ENCODE measurements at places on chromosomes 12 and 14.

GRCh38 chr12:24425601-24425970 lies 476.1 kb upstream of the SOX5 start:
- DNase-seq: no peak
- no peaks in the 10 kb centered on the region for H3K36me3 ChIP-seq
- H3K27me3 ChIP-seq: no peaks in the 10 kb centered on the region
- H3K4me3 ChIP-seq: no peak overlapping the region
- H3K4me1 ChIP-seq: peaks cover 13% of the 10 kb centered on the region

DNA sequence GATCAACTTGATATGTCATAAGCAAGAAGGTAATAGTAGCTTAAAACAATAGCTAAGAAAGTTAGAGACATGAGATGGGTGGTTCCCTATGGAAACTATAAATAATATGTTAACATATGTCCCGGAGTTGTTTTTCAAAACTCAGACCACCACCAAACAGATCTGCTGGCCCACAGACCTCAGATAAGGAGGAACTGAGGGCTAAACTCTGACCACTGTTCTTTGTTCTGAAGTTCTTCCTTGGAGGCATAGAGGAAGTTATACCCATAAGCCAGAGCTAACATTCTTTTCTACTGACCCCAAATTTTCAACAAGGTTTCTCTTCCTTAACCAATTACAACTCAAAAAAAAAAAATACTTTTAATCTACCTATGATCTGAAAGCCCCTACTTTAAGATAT lies 156.1 kb upstream of the FSCB start:
- no peak overlapping the region for H3K4me3 ChIP-seq
- H3K4me1 ChIP-seq: no peaks in the 10 kb centered on the region

DNA sequence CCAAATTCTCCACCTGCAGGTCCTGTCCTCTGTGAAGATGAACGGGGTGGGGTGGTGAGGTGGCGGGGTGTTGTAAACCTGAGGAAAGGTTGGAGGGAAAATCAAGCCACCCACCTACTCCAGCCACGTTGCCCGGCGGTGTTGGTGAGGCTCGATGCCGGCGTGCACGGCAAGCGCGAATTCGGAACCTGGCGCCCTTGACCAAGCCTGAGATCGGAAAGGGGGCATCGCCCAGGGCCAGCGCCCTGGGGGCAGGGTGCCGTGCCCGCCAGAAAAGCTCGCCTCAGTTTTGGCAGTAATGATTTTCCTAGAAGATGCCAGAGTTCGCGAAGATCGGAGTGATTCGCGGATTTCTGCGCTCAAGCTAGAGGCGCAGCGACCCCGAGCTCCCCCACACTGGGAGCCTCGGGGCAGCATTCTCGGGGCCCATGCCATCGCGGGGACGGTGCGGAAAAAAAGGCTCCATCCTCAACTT lies 817 bp downstream of the STXBP6 start:
- H3K36me3 ChIP-seq: no peaks in the 10 kb centered on the region
- peak overlapping the region; percentile 55 for H3K4me3 ChIP-seq
- H3K27me3 ChIP-seq: peaks cover 35% of the 10 kb centered on the region
- no peak for DNase-seq
- no peak overlapping the region for H3K27ac ChIP-seq

DNA sequence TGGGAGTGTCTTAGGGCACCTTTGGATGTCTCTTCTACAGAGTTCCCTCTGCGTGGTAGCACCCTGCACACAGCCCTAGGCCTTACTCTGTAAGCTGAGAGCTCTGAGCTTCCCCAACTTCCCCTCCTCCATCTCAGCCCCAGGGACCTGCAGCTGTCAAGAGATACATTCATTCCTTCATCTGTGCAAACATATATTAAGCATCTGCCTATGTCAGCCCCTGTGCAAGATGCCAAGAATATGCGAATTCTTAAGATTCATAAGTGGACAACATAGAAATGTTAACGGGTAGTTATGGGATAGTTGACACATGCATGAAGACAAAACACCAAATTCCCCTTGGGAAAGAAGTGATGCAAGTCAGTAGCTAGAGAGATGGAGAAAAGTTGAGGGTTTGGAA lies 190.8 kb downstream of the SLC41A2 start:
- H3K4me3 ChIP-seq: no peak overlapping the region
- no peak overlapping the region for H3K27ac ChIP-seq
- peaks cover 16% of the 10 kb centered on the region for H3K27me3 ChIP-seq

GRCh38 chr12:106343214-106343528 lies 14.4 kb upstream of the POLR3B start:
- no peaks in the 10 kb centered on the region for H3K27me3 ChIP-seq
- no peak for DNase-seq
- H3K27ac ChIP-seq: no peak overlapping the region
- peaks cover 19% of the 10 kb centered on the region for H3K36me3 ChIP-seq
- no peaks in the 10 kb centered on the region for H3K4me1 ChIP-seq

DNA sequence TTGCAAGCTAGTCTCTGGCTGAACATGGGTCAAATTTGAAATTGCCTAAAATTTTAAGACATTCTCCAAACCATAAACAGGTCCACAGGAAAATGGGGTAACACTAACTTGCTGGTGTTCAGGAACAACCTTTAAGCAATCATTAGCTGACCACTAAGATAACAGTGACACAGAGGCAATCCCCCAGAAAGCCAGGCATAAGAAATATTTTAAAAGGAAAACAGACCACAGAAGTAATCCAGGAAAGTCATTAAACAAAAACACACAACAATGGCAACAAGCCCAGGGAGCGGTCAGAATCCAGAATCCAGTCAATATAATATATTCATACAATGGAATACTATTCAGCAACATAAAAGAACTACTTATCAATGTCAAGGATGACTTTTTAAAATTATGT lies 59.1 kb downstream of the LRP6 start:
- no peak for DNase-seq
- H3K4me3 ChIP-seq: no peak overlapping the region
- no peaks in the 10 kb centered on the region for H3K27me3 ChIP-seq

GRCh38 chr14:61337893-61338292 lies 16.5 kb downstream of the PRKCH start:
- H3K27me3 ChIP-seq: no peaks in the 10 kb centered on the region
- H3K4me1 ChIP-seq: peaks cover 5% of the 10 kb centered on the region
- DNase-seq: no peak
- H3K36me3 ChIP-seq: no peaks in the 10 kb centered on the region
- H3K27ac ChIP-seq: no peak overlapping the region

GRCh38 chr12:128245121-128245520 lies 21.8 kb upstream of the TMEM132C start:
- no peak overlapping the region for H3K27ac ChIP-seq
- H3K4me3 ChIP-seq: no peak overlapping the region
- no peak for DNase-seq
- no peaks in the 10 kb centered on the region for H3K27me3 ChIP-seq

GRCh38 chr12:123034865-123035264 lies 54.4 kb downstream of the ARL6IP4 start:
- H3K27ac ChIP-seq: no peak overlapping the region
- peaks cover 2% of the 10 kb centered on the region for H3K36me3 ChIP-seq
- no peaks in the 10 kb centered on the region for H3K27me3 ChIP-seq
- DNase-seq: no peak
- peaks cover 18% of the 10 kb centered on the region for H3K4me1 ChIP-seq
- no peak overlapping the region for H3K4me3 ChIP-seq

GRCh38 chr12:9951026-9951675 lies 19.0 kb upstream of the CLEC2A start:
- no peaks in the 10 kb centered on the region for H3K27me3 ChIP-seq
- H3K36me3 ChIP-seq: no peaks in the 10 kb centered on the region

DNA sequence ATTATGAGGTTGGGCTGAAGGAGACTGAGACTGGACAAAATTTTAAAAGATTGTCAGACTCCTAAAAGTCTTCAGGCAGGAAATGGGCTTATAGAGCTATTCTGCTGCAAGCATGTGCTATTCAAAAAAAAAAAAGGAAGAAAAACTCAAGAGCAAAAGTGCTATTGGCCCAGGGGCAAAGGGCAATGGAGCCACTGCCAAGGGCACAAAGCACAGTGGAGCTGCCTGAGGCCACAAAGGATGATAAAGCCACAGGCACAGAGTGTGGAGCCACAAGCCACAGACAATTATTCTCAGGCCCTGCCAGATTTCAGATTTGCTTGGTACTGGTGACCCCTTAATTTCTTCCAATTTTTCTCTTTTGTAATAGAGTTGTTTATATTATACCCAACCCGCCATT lies 29.6 kb upstream of the GRIN2B start:
- no peak overlapping the region for H3K27ac ChIP-seq
- no peaks in the 10 kb centered on the region for H3K36me3 ChIP-seq
- no peaks in the 10 kb centered on the region for H3K4me1 ChIP-seq
- DNase-seq: no peak
- peaks cover 6% of the 10 kb centered on the region for H3K27me3 ChIP-seq

GRCh38 chr14:81801921-81802320 lies 268.3 kb upstream of the SEL1L start:
- no peaks in the 10 kb centered on the region for H3K27me3 ChIP-seq
- H3K4me1 ChIP-seq: no peaks in the 10 kb centered on the region
- no peak overlapping the region for H3K4me3 ChIP-seq

DNA sequence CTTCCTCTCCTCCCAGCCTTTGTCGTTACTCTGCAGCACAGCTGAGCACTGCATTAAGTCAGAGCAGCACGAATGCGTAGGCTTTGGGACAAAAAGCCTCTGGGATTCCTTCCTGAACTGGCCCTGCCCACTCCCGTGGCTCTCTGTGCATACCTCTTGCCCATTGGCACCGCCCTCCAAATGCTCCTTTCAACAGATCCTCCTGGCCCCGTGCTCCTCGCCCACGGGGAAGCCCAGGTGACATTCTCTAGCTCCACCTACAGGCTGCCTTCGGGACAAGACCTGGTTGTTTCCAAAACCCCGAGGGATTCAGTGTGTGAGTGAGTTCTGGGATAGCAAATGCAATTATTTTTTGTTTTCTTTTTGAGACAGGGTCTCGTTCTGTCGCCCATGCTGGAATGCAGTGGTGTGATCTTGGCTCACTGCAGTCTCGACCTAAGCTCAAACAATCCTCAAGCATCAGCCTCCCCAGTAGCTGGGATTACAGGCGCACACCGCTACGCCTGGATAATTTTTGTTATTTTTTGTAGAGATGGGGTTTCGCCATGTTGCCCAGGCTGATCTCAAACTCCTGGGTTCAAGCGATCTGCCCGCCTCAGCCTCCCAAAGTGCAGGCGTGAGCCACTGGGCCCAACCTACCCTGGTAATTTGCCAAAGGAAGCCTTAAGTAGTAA lies 17.9 kb upstream of the TDRD9 start:
- H3K27me3 ChIP-seq: no peaks in the 10 kb centered on the region
- peak overlapping the region; percentile 3 for H3K27ac ChIP-seq
- peak; percentile 36 for DNase-seq
- peaks cover 32% of the 10 kb centered on the region for H3K36me3 ChIP-seq
- H3K4me3 ChIP-seq: peak overlapping the region; percentile 20

DNA sequence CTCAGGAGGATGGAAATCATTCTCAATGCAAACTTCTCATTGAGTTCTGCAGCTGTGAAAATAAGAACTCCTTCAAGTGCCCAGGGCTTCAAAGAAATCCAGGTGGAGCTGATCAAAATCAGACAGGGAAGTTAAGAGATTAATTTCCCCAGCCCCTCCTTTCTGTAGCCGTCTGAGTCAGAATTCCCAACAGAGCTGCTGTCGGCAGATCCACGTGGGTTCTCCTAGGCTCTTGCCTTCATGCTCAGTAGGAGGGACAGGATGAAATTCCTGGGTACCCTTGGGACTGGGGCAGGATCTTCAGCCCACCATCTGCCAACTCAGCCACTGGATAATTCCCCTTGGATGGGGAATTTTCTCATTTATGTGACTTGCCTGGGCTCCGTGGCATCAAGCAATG lies 13.3 kb downstream of the TGFB3 start:
- peaks cover 18% of the 10 kb centered on the region for H3K4me1 ChIP-seq
- DNase-seq: no peak
- H3K36me3 ChIP-seq: peaks cover 18% of the 10 kb centered on the region
- H3K27me3 ChIP-seq: no peaks in the 10 kb centered on the region

- H3K4me1 ChIP-seq: peaks cover 18% of the 10 kb centered on the region
- no peak overlapping the region for H3K4me3 ChIP-seq
- H3K36me3 ChIP-seq: peaks cover 40% of the 10 kb centered on the region
- no peak for DNase-seq
Measured at GRCh38 chr12:108839890-108840230, 17.5 kb downstream of the SSH1 start.

DNA sequence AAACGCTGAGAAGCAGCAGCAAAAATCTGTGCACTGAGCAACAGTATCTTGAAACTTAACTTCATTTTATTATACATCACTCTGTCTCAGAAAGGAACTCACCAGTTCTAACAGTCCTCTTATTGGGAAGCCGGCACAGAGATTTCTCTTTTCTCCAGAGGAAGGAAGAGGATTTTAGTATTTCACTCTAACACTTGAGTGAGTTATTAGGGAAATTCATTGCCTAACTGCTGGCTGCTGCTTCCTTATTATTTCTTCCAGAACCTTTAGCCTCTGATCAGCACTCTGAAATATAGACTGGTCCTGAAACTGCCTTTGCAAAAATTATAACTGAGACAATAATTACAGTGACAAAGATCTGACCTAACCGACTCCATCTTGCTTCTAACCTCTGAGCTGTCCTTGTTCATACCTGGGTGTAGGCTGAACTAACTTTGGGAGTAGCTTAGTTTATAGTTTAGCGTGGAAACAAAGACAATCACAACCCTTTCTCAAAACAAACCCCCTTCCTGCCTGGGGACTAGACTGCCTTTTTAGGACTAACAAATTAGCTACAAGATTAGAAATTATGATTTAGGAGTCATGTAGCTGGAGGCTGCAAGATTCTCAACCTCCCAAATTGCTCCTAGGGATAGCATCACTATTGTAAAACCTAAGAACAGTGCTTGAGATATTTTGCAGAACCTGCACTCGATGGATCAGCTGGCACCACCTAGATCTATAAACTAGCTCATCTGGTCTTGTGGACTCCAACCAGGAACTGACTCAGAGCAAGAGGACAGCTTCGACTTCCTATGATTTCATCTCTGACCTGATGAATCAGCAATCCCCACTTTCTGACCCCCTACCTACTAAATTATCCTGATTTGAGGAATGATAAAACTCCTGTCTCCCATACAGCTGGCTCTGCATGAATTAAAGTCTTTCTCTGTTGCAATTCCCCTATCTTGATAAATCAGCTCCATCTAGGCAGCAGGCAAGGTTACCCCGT lies 117.5 kb downstream of the DYRK2 start:
- H3K36me3 ChIP-seq: no peaks in the 10 kb centered on the region
- no peak for DNase-seq
- peaks cover 3% of the 10 kb centered on the region for H3K27me3 ChIP-seq
- no peaks in the 10 kb centered on the region for H3K4me1 ChIP-seq
- no peak overlapping the region for H3K4me3 ChIP-seq

GRCh38 chr14:76881348-76881747 lies 55.1 kb downstream of the LRRC74A start:
- H3K4me1 ChIP-seq: peaks cover 12% of the 10 kb centered on the region
- no peaks in the 10 kb centered on the region for H3K36me3 ChIP-seq
- H3K27ac ChIP-seq: no peak overlapping the region
- H3K4me3 ChIP-seq: no peak overlapping the region
- peaks cover 8% of the 10 kb centered on the region for H3K27me3 ChIP-seq

All from stimulated activated naive B cell treated with anti-CD40 and anti-IgM and Interleukin-4, amounts not matched to agents 10 μg/mL and 1 μg/mL and 100 μg/mL, for 72 hours (primary cell).